ENCODE measurements at places on chromosomes 5 and 9.
A peak's percentile ranks its signal among the peaks of the same experiment; 100 is the strongest.

DNA sequence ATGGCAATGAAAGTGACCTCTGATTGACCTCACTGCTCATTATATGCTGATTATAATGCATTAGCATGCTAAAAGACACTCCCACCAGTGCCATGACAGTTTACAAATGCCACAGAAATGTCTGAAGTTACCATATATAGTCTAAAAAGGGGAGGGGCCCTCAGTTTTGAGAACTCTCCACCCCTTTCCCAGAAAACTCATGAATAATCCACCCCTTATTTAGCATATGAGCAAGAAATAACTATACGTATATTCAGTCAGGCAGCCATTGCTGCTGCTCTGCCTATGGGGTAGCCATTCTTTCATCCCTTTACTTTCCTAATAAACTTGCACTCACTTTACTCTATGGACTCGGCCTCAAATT is 163.1 kb downstream of the ESM1 start:
- no peak for DNase-seq

GRCh38 chr5:124808842-124809268 is 62.4 kb upstream of the ZNF608 start:
- DNase-seq = no peak

GRCh38 chr5:19734776-19735175 is 253.2 kb downstream of the CDH18 start:
- no peak for DNase-seq

GRCh38 chr5:180868960-180869359 is 7.9 kb upstream of the ZFP62 start:
- DNase-seq = peak; percentile 97

GRCh38 chr9:5264219-5264595 is 33.0 kb downstream of the INSL4 start:
- DNase-seq = no peak

GRCh38 chr9:123478967-123479602 is 123.1 kb downstream of the CRB2 start:
- DNase-seq = no peak

- no peak for DNase-seq
Measured at GRCh38 chr5:26492906-26493459, 545.4 kb downstream of the CDH9 start.

DNA sequence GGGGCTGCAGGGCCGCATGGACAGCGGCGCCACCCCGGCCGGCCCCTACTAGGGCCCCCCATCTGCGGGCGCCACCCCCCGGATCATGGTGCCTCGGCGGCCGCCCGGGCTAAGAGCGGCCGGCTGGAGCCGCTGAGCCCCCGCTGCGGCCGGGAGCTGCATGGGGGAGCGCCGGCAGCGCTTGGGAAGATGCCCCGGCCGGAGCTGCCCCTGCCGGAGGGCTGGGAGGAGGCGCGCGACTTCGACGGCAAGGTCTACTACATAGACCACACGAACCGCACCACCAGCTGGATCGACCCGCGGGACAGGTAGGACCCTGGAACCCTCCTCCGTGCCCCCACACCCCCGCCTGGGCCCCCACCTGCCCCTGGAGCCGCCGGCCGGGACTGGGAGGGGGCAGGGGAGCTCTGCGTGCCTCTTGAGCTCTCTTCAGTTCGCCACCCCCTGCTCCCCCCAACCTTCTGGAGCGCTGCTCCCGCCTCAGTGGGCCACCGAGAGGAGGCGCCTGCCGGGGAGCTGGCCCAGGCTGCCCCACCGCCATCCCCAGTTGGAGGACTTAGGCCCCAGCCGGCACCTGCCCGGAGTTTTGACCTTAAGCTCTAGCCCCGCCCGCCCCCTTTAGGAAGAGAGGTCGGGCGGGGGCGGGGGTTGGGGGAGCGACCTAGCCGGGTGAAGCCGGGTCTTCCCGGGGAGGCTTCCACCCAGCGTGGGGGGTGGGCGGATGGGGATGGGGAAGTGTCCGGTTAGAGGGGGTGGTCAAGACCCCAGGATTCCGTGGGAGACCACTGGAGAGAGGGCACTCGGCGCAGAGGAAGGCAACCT is 730 bp downstream of the WWC1 start:
- no peak for DNase-seq

DNA sequence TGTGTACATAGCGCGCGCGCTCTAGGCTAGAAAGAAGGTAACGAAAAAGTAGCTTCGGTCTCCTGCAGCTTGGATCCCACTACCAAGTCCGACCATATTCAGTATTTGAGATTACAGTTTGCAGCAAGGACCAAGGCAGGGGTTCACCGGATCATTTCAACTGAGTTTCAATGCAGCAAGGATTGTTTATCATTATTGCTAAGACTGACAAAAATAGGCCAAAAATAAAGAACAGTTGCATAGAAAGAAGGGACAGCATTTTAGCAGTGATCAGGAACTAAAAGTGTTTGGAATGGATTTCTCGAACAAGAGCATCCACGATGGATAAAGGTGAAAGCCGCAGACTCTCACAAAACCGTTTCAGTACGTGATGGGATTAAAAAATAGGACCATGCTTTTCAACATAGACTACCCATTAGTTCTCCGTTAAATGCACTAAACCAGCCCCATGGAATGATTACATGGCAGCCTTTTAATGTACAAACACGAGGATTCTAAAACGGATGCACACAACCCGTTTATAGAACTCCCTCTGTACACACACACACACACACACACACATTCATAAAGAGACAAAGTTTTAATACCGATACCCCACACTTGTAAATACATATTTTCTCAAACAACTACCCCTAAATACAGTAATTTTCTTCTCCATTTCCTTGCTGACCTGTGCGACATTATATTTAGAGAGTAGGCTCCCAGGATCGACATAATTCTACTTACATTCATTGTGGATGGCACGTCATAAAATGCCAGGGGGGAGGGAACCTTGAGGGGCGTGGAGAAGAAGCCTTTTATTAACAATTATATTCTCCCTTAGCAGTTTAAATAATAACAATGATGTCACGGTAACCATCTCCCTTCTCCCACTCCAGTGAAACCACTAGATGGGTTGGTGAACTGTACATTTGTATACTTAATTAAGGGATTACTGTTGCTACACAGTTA is 197.1 kb downstream of the MEF2C start:
- DNase-seq = no peak

- no peak for DNase-seq
Measured at GRCh38 chr5:27742805-27743204, 704.4 kb upstream of the CDH9 start.

DNA sequence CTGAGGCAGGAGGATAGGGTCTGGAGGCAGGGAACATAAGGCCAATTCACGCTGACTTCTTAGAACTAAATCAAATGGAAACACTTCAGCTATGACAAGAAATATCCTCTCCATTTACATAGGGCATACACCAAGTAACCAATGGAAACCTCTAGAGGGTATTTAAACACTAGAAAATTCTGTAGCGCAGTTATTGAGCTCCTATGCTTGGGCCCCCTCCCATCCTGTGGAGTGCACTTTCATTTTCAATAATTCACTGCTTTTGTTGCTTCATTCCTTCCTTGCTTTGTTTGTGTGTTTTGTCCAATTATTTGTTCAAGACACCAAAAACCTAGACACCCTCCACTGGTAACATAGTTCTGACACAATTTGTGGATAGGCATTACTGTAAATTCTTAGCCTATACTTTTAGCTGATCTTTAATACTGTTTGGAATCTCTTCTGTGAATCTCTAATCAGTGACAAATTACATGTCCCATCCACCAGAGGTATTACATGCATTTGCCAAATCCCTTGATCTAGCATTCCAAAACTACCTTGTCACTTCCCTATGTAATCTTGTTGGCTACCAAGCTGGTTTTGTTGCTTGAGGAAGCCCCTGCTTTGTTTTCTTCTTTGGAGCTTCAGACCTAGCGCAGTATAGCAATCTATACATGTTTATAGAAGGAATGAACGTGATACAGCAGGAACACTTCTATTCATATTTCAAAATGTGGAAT is 61.6 kb downstream of the ST8SIA4 start:
- DNase-seq = no peak

DNA sequence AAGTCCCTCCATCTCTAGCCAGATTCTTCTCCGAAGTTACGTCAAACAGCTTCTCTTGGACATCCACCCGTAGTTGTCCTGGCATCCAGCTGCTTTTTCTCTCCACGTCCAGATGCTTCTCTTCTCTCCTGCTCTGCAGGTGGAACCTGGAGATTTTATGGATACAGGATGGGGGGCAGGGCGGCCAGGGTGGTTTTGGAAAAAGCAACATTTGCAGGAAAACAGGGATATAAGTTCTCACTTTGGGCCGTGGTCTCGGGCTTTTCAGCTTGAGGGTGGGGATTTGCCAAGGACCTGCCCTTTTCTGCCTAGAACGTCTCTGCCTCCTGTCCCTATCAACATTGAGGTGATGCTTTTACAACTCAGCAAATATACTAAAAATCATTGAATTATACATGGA is 1941.6 kb upstream of the C9orf72 start:
- no peak for DNase-seq

DNA sequence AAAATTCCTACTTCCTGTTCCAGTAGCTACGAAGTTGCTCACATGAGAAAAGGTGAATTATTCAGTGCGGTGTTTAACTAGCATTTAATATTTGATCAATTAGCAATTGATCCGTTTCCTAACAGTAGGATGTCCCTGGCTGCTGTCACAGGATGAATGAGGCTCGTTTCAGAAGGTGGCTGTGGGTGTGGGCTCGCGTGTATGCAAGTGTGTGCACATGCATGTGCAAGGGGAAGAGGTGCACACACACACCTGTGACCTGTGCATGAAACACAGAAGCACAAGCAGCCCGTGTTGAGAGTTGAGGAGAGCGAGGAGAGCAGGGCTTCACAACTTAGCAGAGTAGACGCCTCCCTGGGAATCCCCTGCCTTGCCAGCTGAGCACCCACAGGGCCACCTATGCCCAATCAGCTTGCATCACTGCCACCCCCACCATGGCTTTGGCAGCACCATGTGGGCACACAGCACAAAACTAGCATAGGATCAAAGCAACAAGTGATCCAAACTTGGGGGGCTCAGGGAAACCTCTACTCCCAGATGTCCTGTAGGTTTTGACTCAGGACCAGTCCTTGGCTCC is 107.2 kb downstream of the C5orf15 start:
- no peak for DNase-seq

GRCh38 chr9:79946712-79947111 is 374.9 kb downstream of the TLE4 start:
- DNase-seq = no peak

- DNase-seq = no peak
Measured at GRCh38 chr5:117082977-117083376, 508.4 kb upstream of the SEMA6A start.

- DNase-seq = no peak
Measured at GRCh38 chr9:99948896-99949295, 42.4 kb downstream of the STX17 start.

- DNase-seq = no peak
Measured at GRCh38 chr9:108469654-108470053, 386.1 kb downstream of the ACTL7B start.

DNA sequence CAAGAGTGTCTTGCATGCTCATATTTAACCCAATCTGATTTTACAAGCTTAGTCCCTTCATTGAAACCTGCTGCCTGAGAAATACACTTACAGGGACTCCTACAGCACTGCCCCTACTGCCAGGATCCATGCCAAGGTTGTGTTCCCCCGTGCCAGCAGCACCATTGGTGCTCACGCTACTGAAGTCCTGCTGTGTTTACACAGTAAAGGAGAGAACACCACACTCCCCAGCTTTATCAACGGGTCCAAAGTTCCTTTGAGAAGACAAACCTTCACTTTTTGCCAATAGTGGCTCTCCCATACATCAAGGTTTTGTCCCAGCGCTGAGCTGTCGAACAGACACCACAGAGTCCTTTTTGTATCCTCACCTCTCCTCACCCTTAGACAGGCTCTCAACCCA is 155.1 kb upstream of the WWC1 start:
- no peak for DNase-seq

DNA sequence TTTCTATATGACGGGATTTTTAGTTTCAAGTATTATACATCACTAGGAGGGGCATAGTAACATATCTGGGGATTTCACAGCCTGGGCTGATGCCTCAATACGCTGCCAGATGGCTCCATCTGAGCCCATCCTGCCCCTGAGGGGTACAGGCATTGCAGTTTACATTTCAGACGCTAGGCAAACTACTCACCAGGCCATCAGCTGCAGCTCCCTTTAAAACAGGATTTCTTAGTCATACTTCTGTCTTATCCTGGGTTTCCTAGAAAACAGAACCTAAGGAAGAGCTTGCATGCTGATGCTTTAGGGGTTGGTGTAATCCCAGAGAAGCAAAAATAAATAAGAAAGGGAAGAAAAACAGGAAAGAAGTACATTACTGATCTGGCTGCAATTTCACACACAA is 372.8 kb upstream of the PIK3R1 start:
- DNase-seq = no peak

- DNase-seq = no peak
Measured at GRCh38 chr5:125376059-125376641, 629.7 kb upstream of the ZNF608 start.

GRCh38 chr5:24162343-24162742 is 482.4 kb downstream of the CDH10 start:
- DNase-seq = no peak

DNA sequence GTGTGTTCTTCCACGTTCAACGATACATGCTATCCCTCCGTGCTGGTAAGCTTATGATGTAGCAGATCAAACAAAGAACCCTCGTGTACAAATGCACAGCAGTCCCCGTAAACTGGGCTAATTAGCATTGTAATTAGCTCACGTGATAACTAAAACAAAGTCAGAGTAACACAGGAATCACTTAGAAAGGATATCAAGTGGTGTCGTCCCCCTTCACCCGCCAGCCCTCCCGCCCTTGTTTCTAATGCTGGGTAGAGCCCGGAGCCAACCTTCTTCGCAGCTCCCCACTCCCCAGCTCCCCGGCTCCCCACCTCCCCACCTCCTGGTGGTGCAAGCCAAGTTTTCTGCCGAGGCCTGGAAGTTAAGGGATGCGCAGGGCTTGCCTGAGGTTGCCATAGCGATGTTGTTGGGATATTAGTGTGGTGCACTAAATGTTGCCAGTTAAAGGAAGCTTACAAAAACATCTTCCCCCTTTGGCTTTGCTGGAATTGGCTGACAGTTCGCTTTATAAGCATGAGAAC is 357.9 kb upstream of the CCNH start:
- no peak for DNase-seq

DNA sequence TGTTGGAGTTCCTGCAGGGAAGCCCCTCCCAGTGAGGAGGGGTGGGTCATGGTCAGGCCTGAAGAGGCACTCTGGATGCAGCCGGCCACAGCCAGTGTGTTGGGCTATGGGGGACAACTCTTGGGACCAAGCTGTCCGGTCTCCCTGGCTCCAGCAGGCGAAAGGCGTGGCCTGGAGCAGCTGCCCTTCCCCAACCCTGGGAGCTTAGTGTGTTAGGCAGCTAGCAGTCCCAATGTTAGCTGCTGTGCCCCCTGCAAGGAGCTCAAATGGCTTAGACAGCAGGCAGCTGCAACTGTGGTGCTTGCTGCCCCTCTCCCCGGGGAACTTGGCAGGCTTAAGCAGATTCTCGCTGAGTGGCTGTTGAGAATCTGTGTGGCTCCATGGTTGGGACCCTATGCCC is 67.5 kb upstream of the ACTBL2 start:
- no peak for DNase-seq

DNA sequence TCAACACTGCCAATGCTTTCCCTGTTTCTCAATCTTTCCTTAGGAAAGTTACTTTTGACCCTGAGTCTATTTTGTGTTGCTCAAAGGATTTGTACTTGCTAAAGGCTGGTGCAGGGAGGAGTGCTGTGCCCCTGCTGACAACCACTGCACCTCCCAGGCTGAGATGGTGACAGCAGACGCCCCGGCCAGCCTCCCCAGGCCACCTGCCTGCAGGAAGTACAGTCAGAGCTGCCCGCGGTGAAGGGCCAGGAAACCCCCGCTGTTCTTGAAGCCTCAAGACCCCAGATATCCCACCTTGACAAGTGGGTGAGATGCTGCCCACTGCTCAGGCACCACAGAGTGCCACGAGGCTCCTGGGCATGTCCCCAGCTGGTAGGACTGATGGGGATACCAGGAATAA is 44.2 kb upstream of the CKMT2 start:
- DNase-seq = no peak

Data from tibial nerve (tissue), 4 donors.